ENCODE measurements at places on chromosomes 2 and 18.

GRCh38 chr18:50796495-50796894 is 23.3 kb downstream of the MRO start:
- no peak for DNase-seq

DNA sequence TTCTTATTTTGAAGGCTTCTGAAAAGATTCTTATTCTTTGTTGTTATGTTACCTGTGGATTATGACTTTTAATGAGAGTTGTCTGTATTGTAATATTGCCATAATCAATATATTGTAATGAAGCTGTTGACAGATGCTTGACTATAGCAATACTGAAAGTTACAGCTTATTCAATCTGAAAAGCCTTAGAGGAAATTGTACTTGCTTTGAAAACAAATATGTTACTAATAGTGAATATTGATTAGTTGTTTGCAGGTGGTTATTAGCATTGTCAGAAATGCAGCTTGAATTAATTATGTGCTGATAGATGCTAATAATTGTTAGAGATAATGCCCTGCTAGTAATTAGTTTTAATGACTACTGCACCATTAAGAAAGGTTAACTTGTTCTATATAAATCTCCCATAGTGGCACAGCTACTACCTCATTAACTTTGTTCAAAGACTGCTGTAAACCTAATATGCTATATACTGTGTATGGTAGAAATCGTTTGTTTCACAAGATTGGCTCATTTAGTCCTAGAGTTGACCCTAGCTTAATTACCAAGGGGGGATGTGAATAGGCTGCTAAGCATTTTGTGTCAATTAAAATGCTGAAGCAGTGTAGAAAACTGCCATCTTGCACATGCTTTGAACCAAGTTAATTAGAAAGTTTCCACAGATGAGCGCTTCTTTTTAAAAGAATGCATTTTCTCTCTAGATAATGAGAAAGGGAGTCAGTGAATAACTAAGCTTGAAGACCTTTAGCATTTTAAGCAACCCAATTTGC is 30.5 kb downstream of the SLC39A10 start:
- no peak for DNase-seq

- no peak for DNase-seq
Measured at GRCh38 chr2:102126660-102127059, 15.9 kb upstream of the IL1R1 start.

DNA sequence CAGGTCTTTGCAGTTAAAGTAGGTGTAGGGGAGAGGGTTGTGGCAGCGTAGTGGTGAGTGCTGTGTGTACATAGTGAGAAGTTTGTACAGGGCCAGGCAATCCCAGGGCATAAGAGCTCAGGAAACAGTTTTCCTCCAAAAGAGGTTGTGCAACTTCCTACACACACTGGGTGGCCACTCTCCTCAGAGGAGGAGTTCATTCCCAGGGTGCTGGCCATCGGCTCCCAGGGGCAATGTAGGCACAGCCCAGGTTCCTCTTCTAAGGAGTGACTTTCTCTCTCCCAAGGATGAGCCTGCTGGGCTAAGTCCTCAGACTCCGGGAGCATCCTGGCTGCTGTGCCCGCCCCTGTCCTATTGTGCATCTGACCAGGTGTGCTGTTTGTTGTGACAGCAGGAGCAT is 3.0 kb downstream of the ACOXL start:
- DNase-seq, result no peak
